ENCODE measurements at places on chromosomes 7 and 10.

GRCh38 chr10:84269162-84269561 is 24.3 kb downstream of the RGR start:
- DNase-seq: no peak

DNA sequence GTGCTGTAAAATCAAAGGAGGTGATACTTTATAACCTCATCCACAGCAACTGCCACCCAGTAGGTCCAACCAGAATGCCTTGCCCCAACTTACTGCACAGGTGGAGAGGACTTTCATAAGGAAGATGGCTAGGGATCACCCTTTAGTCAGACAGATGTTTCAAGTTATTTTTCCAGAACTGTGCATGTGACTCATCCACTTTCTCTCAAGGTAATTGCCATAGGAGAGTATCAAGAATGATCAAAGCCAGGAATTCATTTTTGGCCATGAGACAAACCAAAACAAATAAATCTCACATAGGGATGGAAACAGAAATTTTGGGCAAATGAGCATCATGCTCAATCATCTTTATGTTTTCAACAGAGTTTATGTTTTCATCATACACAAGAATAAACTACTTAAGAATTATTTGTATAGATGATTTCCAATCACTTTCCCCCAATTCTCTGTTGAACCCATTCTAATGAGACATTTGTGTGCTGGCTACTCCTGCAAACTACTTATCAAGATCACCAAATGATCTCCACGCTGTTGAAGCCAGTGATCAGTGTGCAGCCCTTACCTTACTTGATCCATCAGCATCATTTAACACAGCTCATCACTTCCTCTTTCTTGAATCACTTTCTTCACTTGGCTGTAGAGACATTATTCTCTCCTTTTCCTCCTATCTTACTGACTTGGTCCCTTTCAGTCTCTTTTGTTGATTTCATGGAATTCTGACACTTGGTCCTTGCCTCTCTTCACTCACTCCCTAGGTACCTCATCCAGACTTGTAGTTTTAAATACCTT is 74.0 kb downstream of the SLC16A9 start:
- no peak for DNase-seq

- no peak for DNase-seq
Measured at GRCh38 chr7:11540271-11540761, 291.7 kb downstream of the THSD7A start.

- DNase-seq: no peak
Measured at GRCh38 chr10:116049158-116049973, 223.6 kb downstream of the GFRA1 start.

- no peak for DNase-seq
Measured at GRCh38 chr10:131980761-131981428, 828 bp downstream of the BNIP3 start.

GRCh38 chr7:122056977-122057376 is 87.1 kb downstream of the AASS start:
- DNase-seq: no peak

DNA sequence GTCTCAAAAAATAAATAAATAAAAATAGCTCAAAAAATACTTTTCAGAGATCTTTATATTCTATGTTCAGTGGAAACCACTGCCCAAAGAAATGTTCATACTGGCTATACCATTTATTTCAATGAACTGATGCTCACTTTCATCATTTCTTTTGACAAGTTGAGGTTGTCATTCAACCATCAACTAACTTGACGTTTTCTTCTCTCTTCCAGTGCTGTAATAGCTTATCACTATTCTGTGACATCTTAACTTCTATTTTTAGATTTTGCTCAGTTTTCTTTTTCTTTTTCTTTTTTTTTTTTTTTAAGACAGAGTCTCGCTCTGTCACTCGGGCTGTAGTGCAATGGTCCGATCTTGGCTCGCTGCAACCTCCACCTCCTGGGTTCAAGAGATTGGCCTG is 8.7 kb upstream of the CTAGE4 start:
- no peak for DNase-seq
